ENCODE measurements at places on chromosomes 2 and 18.

DNA sequence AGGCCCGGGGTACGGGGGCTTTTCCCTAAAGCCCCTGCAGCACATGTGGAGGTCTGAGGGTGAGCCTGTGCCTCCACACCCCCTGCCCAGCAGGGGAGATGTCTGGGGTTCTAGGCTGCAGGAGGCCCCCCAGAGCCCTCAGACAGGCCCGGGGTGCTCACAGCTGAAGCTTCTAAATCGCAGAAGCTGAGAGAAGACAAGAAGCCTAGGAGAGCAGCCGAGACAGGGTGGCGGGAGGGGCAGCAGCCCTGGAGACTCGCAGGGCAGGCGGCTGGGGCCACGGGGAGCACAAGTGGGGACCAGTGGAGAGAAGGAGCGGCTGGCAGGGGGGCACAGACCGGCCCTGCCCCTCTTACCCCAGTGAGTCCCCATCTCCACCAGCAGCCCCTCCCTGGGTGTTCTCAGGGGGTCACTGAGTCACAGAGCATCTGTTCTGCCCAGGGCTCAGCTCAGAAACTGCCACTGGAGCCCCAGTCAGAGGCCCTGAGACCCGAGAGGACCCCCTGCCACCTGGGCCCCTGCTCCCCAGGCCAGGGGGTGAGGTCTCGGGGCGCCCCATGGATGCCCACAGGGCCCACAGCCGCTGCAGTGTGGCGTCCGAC lies 26.1 kb downstream of the GPC1 start:
- no peak for DNase-seq

- peak; percentile 90 for DNase-seq
Measured at GRCh38 chr2:227655454-227655853, 11.2 kb upstream of the SCYGR5 start.

- DNase-seq: no peak
Measured at GRCh38 chr2:53475766-53476165, 291.8 kb upstream of the CHAC2 start.

DNA sequence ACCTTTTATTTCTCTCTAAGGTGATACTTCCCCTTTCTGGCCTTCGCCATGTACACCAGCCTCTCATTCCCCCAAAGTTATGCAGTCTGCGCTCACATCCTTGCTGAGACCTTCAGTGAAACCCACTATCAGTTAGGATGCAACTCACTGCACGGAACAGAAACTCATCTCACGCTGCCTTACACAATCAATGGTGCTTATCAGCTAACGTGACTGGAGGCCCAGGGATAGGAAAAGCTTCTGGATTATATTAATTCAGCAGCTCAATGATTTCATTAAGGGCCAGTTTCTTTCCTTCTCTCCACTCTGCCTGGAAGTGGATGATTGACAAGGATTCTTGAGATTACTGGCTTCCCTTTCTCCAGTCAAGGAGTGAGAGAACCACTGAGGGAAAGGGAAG lies 44.8 kb downstream of the CDH2 start:
- DNase-seq: no peak

GRCh38 chr18:55579501-55580270 lies 8.3 kb downstream of the TCF4 start:
- no peak for DNase-seq

- no peak for DNase-seq
Measured at GRCh38 chr2:60855989-60856669, 25.2 kb upstream of the REL start.

GRCh38 chr2:108942888-108943287 lies 46.1 kb downstream of the EDAR start:
- DNase-seq: no peak

GRCh38 chr2:126769118-126769517 lies 113.2 kb downstream of the GYPC start:
- DNase-seq: no peak

All from RWPE1 (cell line).